ENCODE measurements at places on chromosomes 13 and 19. TPM values are rescaled to one million over a fixed set of nuclear protein-coding genes. Genes with fewer than 3 reads are reported as not detected.

Gene LILRA1
- 3.0 TPM for total RNA-seq

Gene GPR12
- not detected for total RNA-seq

Gene ZNF559
- 22.7 TPM for total RNA-seq

Gene PLPP2
- 0.56 TPM for total RNA-seq

Gene CEACAM4
- 4.0 TPM for total RNA-seq

Gene MAP4K1
- total RNA-seq, result 33.7 TPM

Gene CD177
- total RNA-seq, result 3.5 TPM

Gene FGF21
- total RNA-seq, result not detected

Gene ZNF837
- 1.6 TPM for total RNA-seq

Gene SPINT2
- 480 TPM for total RNA-seq

Gene TNNI3
- not detected for total RNA-seq

Gene URAD
- not detected for total RNA-seq

DNA sequence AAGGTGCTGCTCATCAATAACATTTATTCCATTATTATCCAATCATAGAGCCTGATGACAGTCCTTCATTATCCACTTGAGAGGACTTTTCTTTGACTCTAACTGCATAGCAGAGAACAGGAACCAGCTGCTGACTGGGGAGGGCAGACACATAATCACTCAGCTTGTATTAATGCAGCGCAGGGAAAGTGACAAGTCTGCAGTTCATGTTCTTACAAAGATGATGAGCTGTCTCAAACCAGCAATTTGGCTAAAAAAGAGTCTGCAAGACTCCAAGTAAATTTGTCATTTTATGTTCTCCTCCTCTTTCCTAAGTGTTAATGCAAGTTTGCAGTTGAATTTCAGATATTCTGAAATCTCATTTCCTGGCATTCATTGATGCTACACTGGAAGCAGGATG, 40.0 kb upstream of the CBY2 start:
- H3K27me3 ChIP-seq, result no peaks in the 10 kb centered on the region
- DNase-seq, result no peak
- H3K4me1 ChIP-seq, result no peaks in the 10 kb centered on the region

DNA sequence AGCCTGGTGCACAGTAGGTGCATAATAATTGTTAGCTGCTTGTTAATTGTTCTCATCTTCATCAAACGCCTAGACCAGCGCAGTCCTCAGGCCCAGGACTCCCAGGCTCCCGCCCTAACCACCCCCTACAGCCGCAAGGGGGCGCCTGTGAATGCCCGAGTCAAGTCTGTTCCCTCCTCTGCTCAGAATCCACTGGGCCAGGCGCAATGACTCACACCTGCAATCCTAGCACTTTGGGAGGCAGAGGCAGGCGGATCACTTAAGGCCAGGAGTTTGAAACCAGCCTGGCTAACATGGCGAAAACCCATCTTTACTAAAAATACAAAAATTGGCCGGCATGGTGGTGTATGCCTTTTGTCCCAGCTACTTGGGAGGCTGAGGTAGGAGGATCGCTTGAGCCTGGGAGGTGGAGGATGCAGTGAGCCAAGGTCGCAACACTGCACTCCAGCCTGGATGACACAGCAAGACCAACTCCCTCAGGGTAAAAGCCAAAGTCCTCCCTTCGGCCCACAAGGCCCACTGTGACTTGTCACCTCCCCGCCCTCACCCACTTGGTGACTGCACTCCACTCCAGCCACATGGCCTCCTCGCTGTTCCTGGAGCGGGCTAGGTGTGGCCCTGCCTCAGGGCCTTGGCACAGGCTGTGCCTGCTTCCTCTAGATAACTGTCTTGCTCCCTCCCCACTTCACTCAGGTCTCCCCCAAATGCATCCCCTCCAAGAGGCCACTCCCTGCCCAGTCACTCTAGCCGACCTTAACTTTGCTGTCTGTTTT, 9.1 kb downstream of the ZNF653 start:
- H3K4me1 ChIP-seq, result no peaks in the 10 kb centered on the region
- H3K36me3 ChIP-seq, result peaks cover 21% of the 10 kb centered on the region
- no peaks in the 10 kb centered on the region for H3K27me3 ChIP-seq
- peak; percentile 27 for DNase-seq
- no peak overlapping the region for H3K4me3 ChIP-seq

DNA sequence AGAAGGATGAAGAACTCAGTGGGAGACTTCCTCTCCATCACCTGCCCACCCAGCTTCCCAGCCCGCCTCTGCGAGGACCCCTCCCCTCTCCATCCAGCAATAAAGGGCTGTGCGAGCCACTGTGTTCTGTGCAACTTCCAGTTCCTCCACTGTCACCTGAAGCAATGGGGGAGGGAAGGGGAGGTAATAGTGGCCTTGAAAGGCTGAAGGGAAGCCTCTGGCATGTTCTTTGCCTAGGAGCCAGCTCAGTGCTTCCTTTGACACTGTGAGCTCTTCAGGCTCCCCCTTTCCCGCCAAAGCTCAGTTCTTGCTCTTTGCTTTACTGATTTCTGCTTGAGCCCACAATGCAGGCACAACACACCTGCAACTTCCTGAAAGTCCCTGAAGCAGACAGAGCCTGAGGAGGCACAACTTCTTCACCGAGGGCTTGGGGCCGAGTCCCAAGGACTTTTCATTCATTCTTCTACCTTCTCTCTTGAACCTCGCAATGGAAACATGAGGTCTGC, 73.2 kb upstream of the DOCK9 start:
- DNase-seq, result no peak
- H3K36me3 ChIP-seq, result no peaks in the 10 kb centered on the region
- no peaks in the 10 kb centered on the region for H3K27me3 ChIP-seq
- H3K27ac ChIP-seq, result no peak overlapping the region
- no peaks in the 10 kb centered on the region for H3K4me1 ChIP-seq

DNA sequence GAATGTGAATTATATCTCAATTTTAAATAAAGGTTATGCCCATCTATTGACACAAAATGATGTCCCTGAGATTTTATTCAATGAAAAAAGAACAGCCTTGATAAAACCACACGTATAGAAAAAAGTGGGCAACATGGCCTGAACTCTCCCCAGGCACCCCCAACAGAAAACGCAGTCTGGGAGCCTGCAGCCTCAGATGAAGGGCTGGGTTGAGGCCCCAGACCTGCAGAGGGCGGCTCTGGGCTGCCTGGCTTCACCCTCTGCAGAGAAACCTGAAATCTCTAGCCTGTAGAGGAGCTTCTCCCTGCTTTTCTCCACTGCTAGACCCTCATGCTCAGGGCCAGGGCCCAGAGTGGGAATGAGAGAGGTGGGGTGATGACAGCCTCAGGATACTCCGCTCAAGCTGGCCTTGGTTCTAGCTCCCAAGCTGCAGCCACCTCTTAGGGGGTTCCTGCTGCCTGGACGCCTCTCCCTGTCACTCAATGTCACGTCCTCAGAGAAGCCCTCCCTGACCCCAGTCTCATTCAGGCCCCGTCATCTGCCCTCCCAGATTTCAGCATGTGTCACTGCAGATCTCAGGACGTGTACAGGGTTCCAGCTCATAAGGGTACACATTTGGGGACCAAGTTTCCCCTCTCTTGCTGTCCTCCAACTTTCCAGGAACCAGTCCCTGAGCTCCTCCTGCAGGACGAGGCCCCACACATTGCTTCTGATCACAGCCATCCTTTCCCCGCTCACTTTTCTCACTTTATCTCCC, 1.8 kb downstream of the MBD3 start:
- H3K27ac ChIP-seq, result no peak overlapping the region
- H3K27me3 ChIP-seq, result no peaks in the 10 kb centered on the region
- peak overlapping the region; percentile 85 for H3K4me3 ChIP-seq
- peaks cover 26% of the 10 kb centered on the region for H3K4me1 ChIP-seq
- DNase-seq, result no peak

DNA sequence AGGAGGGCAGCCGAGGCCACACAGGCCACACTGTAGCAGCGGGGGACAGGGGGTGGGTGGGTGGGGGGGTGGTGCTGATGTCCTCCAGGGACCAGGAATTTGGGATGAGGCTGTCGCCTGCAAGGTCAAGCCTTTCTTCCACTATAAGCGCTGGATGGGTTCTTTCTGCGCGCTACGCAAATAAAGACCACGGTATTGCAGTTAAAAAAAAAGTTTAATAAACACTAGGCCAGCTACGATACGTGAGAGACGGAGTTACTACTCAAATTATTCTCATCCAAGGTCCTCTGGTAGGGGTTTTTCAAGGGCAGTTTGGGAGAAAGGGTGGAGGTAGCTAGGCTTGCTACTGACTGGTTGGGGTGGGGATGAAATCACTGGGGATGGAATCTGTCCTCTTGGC, 508 bp upstream of the ZNF44 start:
- no peak overlapping the region for H3K27ac ChIP-seq
- DNase-seq, result no peak
- H3K4me3 ChIP-seq, result peak overlapping the region; percentile 93
- H3K27me3 ChIP-seq, result no peaks in the 10 kb centered on the region
- H3K4me1 ChIP-seq, result peaks cover 16% of the 10 kb centered on the region

- H3K4me3 ChIP-seq, result no peak overlapping the region
- no peaks in the 10 kb centered on the region for H3K4me1 ChIP-seq
- DNase-seq, result no peak
- H3K27ac ChIP-seq, result peak overlapping the region; percentile 20
- H3K36me3 ChIP-seq, result peaks cover 60% of the 10 kb centered on the region
These were observed 16.5 kb upstream of the NDUFS7 start for GRCh38 chr19:1366899-1367870.

- H3K36me3 ChIP-seq, result peaks cover 3% of the 10 kb centered on the region
- H3K4me3 ChIP-seq, result no peak overlapping the region
- H3K27ac ChIP-seq, result no peak overlapping the region
- H3K27me3 ChIP-seq, result no peaks in the 10 kb centered on the region
These were observed 156.1 kb downstream of the RGCC start for GRCh38 chr13:41613471-41613870.

GRCh38 chr19:39951065-39951650, 16.7 kb upstream of the FCGBP start:
- H3K27me3 ChIP-seq, result no peaks in the 10 kb centered on the region
- H3K36me3 ChIP-seq, result no peaks in the 10 kb centered on the region
- DNase-seq, result no peak

DNA sequence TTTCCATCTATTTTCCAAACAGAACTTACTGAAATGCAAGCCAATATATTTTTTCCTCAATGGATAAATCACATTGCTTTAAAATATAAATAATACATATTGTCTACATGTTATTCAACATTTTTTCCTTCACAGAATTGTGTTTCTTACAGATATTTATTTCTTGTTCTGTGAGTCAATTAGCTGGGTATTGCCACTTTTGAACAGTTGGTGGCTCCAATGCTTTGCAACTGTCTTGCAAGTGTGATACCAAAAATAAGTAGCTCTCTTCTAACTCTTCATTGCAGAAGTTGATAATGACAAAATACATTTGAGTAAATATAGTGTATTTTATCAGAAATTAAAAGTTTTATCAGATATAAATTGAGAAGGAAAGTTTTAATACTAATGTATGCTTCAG, 17.1 kb upstream of the GPC5 start:
- DNase-seq, result no peak
- no peaks in the 10 kb centered on the region for H3K36me3 ChIP-seq
- H3K4me3 ChIP-seq, result no peak overlapping the region
- H3K27ac ChIP-seq, result no peak overlapping the region
- no peaks in the 10 kb centered on the region for H3K4me1 ChIP-seq

DNA sequence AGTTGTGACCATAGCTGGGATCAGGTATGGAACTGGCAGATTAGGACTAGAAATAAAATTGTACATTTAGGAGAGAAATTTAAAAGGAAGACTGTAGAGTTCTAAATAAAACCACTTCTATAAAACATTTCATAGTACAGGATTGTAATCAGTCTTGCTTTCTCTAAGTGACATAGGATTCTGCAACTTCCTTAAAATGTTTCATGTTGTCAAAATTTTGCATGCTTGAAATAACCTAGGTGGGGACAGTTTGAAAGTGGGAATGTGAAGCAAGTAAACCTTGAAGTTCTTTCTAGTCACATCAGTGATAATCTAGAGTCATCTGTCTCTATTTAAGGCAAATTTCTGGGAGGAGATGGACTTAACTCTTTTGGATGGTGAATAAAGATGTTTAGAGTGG, 6.7 kb downstream of the TM9SF2 start:
- peaks cover 4% of the 10 kb centered on the region for H3K36me3 ChIP-seq
- no peaks in the 10 kb centered on the region for H3K27me3 ChIP-seq
- DNase-seq, result no peak
- H3K4me1 ChIP-seq, result peaks cover 56% of the 10 kb centered on the region
- H3K4me3 ChIP-seq, result no peak overlapping the region
- no peak overlapping the region for H3K27ac ChIP-seq

- no peaks in the 10 kb centered on the region for H3K4me1 ChIP-seq
- no peak overlapping the region for H3K27ac ChIP-seq
- no peaks in the 10 kb centered on the region for H3K27me3 ChIP-seq
- no peak for DNase-seq
These were observed 8.4 kb downstream of the ATP13A1 start for GRCh38 chr19:19655051-19655594.

GRCh38 chr19:12778017-12778904, 2.9 kb upstream of the HOOK2 start:
- peak overlapping the region; percentile 95 for H3K27ac ChIP-seq
- no peaks in the 10 kb centered on the region for H3K27me3 ChIP-seq
- H3K4me1 ChIP-seq, result peaks cover 18% of the 10 kb centered on the region
- peak overlapping the region; percentile 85 for H3K4me3 ChIP-seq
- DNase-seq, result no peak

DNA sequence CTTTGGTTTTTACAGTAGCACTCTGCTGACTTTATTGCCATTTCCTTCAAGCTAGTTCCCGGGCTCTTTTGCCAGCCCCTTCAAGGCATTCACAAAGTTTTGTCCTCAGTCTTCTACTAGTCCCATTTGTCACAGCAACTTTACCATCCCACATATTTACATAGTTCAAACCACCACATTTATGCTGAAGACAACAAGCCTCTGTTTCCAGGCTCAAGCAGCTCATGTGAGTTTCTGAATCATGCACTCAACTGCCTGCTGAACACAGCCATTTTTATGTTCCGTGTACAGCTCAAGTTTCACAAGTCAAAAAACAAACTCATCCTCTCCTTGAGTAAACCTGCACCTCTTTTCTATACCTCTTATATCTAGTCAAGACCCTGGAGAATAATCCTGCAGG, 977.0 kb upstream of the SLC10A2 start:
- no peak overlapping the region for H3K4me3 ChIP-seq
- no peak for DNase-seq
- no peak overlapping the region for H3K27ac ChIP-seq
- H3K27me3 ChIP-seq, result no peaks in the 10 kb centered on the region

- no peaks in the 10 kb centered on the region for H3K4me1 ChIP-seq
- H3K27me3 ChIP-seq, result no peaks in the 10 kb centered on the region
- H3K27ac ChIP-seq, result peak within 1 kb of the TSS; percentile 43
- peak within 1 kb of the TSS; percentile 73 for H3K4me3 ChIP-seq
- no peak for DNase-seq
- H3K36me3 ChIP-seq, result no peaks in the 10 kb centered on the region
These were observed at the start of gene LSR for GRCh38 chr19:35248310-35249145. TSS of gene LSR (plus strand) at chr19:35249002. CDS start at chr19:35249023, 21 bp downstream.

DNA sequence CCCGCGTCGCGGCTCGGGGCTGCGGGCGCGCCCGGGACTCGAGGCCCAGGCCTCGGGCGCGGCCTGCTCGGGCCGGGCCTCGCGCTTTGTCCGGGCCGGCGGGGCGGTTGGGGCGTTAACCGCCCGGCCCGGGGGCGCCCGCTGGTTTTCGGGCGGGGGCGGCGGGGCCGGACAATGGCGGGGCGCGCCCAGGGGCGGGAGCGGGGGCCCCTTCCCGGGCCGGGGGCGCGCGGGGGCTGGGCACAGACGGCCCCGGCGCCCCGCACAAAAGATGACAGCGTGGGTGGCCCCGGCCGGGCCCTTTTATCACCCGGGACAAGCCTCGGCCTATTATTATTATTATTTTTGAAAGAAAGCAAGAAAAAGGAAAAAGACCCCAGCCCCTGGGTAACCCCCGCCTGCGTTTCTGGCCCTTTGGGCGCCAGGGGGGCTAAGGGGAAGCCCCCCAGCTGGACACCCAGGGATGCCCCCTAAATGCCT, 419 bp downstream of the KDM4B start:
- no peak overlapping the region for H3K27ac ChIP-seq
- DNase-seq, result no peak
- no peaks in the 10 kb centered on the region for H3K36me3 ChIP-seq
- no peaks in the 10 kb centered on the region for H3K27me3 ChIP-seq
- H3K4me1 ChIP-seq, result peaks cover 17% of the 10 kb centered on the region
